Hippocampal formation (tissue), 2 donors: ENCODE measurements at places on chromosomes 3 and 15.
A peak's percentile ranks its signal among the peaks of the same experiment; 100 is the strongest.

GRCh38 chr15:74406992-74407705, 26.6 kb downstream of the SEMA7A start:
- DNase-seq, result no peak

DNA sequence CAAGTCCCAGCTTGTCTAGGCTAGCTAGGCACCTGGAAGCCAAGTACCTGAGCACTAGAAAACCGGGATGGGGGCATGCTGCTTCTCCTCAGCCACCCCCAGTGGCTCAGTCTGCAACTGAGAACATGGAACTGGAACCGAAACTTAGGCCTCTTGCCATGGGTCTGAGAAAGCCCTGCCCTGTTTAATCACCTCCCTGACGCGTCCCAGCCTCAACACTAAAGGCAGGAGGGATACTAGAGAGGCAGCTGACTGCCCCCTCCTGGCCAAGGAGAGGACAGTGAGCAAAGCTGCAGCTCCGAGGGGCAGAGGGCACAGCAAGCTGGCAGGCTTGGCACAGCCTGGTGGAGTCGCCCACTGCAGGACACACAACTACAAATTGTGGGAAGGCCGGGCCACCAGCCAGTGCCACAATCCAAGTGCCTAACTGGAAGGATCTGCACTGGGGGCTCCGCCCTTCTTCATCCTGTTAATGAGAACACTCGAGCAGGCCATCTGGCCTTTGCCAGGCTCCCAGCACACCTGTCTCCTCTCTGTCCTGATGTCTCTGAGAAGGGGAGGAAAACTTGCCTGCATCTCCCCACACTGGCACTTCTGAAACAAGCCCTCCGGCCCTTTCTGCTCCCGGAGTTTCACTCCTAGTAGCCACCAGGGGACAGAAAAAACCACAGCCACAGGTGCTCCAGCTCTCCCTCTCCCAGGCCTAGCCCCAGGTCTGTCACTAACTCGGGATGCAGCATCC, 53.7 kb downstream of the BDH1 start:
- peak; percentile 27 for DNase-seq

DNA sequence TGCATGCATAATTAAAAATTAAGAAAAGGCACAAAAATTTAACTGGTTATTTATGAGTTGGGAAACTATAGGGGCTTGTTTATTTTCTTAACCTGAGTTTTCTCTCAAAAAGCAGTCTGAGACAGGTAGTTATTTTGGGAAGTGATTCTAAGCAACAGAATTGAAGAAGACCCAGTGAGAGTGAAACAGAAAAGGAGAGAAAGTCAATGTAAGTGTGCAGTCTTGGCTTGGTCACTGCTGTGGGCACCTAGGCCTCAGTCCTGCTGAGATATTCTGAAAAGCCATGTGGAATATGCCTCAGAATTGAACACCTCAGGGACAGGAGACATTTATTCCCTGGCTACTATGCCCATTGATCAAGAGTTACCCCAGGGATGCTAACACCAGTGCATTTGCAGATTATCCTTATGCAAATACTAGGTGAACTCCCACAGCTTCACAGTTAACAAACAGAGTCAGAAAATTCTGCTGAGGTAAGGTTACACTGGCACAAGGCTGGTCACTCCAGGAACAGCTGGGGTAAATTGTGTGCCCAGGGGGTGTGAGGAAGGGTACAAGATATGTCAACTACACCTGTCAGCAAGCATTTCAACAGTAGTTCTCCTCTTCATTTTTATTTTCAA, 222.7 kb downstream of the EFHB start:
- DNase-seq, result no peak

DNA sequence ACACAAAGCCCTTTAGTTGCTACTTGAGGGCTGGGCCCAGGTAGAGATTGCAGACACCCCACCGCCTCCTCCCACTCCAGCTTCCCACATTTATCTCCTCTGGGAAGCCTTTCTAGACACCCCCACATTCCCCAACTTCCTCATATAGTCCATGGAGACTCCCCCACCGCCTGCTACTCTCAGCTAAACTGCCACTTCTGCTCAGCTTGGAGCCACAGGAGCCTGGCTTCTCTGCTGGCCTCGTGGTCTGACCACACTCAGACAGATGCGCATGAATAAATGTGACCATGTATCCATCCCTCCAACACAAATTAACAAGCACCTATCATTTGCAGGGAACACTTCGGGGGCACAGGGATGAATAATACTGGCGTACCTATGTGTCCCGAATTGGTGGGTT, 10.5 kb upstream of the ACSBG1 start:
- no peak for DNase-seq

DNA sequence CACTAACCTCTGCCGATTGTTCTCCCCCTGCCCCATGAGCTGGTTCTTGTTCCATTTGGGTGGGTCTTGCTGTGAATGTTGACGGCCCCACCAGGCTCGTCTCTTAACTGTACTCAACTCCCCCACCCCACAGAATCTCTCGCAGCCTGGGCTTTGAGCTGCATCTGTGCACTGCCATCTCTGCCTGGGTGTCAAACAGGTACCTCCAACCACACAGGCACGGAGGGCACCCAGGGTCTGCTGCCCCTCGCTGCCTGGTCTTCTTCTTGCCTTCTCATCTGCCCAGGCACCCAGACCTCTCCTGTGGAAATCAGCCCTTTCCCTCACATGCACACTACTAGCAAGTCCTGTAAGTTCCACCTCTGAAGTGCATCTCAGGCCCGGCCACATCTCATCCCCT, 10.1 kb downstream of the TLR9 start:
- no peak for DNase-seq

DNA sequence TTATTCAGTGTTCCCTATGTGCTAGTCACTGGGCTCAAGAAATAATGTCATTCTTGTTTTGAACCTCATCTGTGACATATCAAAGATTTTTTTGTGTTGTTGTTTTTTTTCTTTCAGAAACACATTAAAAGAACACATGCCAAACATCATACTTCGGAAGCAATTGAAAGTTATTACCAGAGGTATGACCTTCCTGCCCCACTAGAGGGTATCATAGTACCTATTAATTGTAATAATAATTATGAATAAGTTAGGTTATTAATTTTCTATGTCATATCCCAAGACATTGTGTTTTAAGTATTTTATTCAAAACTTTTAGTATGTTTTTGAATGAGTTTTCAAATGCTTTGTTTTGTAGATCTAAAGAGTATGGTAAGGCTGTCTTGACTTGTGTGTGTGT, 65.7 kb downstream of the CDIN1 start:
- DNase-seq, result no peak

DNA sequence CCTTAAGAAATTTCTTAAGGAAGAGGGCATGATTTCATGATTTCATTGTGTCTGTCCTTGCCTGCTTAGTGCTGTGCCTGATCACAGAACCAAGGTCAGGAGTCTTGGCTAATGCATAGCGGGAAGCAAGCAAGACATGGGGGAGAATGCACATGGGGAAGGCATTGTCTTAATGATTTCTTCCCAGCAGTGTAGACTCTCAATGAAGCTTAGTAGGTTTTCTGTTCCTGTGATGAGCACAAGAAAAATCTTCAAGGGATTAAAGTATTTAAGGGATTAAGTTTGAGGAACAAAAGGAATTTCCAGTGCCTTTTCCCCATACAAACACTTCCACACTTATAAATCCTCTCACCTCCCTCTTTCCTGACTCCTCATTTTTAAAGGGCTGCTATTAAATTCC, 46.9 kb upstream of the SEMA6D start:
- DNase-seq, result no peak

GRCh38 chr3:59286791-59287531, 237.1 kb upstream of the CFAP20DC start:
- DNase-seq, result no peak
